Suprapubic skin (tissue), 4 donors: ENCODE measurements at places on chromosomes 5 and 9. TPM values are rescaled to one million over a fixed set of nuclear protein-coding genes. Genes with fewer than 3 reads are reported as not detected.

Gene TNFSF8
- total RNA-seq = 0.23 TPM

Gene FBXO10
- 4.7 TPM for total RNA-seq

Gene NSG2
- not detected for total RNA-seq

Gene PCDHGA6
- 7.3 TPM for total RNA-seq

DNA sequence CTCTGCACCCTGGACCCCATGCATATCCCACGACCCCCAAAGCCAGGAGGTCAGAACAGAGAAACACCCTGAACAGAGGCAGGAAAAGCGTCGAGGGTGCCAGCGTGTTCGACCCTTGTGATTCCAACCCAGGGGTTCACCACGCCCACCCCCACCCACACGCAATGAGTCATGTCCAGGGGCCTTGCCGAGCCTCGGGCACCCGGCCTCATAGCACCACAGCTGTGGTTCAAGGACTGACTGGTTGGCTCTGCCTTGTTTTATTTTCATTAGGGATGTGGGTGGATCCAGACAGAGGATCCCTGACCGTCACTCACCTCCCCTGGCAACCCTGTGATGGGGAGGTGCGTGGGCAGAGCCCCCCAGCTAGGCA, 9.5 kb upstream of the QSOX2 start:
- no peak for DNase-seq

DNA sequence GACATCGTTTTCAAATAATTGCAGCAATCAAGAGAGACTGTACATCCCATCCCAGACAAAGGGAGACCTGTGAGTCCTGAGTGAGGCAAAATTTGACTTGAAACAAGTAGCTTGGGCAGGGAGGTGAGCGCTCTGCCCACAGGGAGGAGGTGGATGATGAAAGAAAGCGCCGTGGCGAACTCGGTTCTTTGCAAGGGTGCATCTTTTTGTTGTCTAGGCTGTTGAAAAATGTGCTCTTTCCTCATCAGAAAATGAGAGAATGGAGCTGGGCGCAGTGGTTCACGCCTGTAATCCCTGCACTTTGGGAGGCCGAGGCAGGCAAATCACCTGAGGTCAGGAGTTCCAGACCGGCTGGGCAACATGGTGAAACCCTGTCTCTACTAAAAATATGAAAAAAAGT, 150.5 kb downstream of the GAPVD1 start:
- no peak for DNase-seq

DNA sequence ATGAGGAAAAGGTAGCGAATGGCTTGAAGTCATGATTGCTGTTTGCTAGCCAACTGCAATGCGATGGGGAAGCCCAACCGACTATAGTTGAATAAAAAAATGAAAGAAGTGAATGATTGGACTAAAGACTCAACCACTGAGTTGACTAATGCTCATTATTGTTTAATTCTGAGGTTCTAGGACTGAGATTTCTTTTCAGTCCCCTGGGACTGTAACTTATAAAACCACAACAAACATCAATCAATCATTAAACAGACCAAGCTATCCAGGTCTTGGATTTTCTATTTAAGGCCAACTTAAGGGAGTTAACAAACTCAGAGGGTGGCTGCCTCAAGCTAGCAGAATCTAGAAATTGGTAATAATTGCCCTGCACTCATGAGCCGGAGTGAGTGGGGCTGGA, 154.2 kb downstream of the DOCK2 start:
- DNase-seq = no peak

- DNase-seq = no peak
These were observed 32.6 kb upstream of the LHX2 start for GRCh38 chr9:123978981-123979380.

DNA sequence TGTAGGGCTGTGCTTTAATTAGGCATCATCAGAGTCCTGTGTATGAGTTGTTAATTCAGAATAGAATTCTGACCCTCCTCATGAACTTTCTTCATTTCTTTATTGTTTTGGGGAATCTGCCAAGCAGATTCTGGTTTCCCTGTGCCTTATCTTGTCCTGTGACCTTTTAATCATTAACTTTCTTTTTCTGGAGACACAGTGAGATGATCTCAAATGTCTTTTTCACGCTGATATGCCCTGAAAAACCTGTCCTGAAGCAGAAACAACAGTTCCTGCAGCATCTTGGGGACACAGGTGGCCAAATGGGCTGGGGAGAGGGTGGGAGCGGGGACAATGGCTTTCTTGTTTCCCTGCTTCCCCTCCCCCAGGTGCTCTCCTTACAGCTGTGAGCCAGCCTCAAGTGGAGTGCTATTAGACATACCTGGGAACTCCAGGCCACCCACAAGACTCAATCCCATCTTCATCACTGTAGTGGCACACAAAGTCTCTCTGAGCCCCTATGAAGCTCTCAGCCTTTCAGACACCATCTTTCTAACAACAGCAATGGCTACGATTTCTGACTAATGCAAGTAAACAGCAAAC, 213.8 kb downstream of the ATP10B start:
- no peak for DNase-seq

DNA sequence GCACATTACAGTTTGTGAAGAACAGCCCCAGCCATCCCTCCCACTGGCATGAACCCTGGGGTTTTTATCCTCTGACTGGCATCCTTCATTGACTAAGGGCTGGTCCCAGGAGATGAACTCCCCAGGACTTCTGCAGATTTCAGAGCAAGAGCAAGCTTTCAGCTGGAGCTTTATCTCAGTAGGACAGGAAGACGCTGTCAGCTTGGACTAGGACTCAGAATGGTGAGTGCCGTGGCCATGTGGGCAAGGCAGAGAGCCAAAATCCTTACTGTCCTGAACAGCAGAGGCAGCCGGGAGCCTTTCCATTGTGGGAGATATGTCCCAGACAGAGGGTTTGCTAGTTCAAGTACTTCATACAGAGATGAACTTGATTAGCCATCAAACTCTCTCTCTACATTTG, 3.2 kb upstream of the ACOT12 start:
- no peak for DNase-seq

GRCh38 chr5:180302256-180302655, 10.4 kb upstream of the MAPK9 start:
- DNase-seq = no peak

GRCh38 chr5:173734716-173735115, 118.3 kb upstream of the BOD1 start:
- DNase-seq = no peak

GRCh38 chr9:22008384-22008716, 755 bp downstream of the CDKN2B start:
- DNase-seq = no peak

- no peak for DNase-seq
These were observed 143.2 kb downstream of the PSAT1 start for GRCh38 chr9:78439866-78440830.

GRCh38 chr9:132077881-132078698, 1.6 kb downstream of the MED27 start:
- DNase-seq = no peak
